Activated CD4-positive, alpha-beta T cell treated with anti-CD3 and anti-CD28 coated beads, Interleukin-2, amount 50 U/mL, for 48 hours (primary cell): ENCODE measurements at places on chromosomes 1 and 21.

GRCh38 chr1:204287466-204287891 is 72.2 kb downstream of the PLEKHA6 start:
- no peak for DNase-seq

- no peak for DNase-seq
Observed at GRCh38 chr1:114690148-114690547, 5.2 kb downstream of the AMPD1 start.

DNA sequence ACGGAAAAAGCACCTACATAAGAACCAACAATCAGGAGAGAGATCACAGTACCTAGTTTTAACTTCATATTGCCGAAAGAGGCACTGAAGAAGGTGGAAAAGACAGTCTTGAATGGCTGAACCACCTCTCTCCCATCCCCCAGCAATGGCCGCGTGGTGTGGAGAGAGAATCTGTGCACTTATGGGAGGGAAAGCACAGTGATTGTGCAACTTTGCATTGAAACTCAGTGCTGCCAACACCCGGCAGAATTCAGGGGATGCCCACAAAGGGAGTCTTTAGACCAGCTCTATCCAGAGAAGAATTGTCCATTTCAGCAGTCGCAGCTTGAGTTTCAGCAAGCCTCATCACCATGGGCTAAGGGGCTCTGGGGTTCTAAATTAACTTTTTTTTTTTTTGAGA is 186.3 kb upstream of the USP25 start:
- DNase-seq = no peak

GRCh38 chr1:201511941-201512539 is 5.1 kb upstream of the CSRP1 start:
- no peak for DNase-seq

- DNase-seq = no peak
Observed at GRCh38 chr21:31424058-31424457, 80.0 kb upstream of the TIAM1 start.
